Hair follicular keratinocyte (primary cell): ENCODE measurements at places on chromosomes 13 and 19. TPM values are rescaled to one million over a fixed set of nuclear protein-coding genes. Genes with fewer than 3 reads are reported as not detected.

ZFP14 gene
- 0.15 and 0.31 TPM in 2 replicates for total RNA-seq

KLK14 gene
- 0.23 TPM in 1 of 2 replicates, not detected in the other for total RNA-seq

CYP2A6 gene
- total RNA-seq = not detected in 2 replicates

DNAJB1 gene
- 100 and 107 TPM in 2 replicates for total RNA-seq

PNMA8C gene
- not detected in 2 replicates for total RNA-seq

ZNF358 gene
- 13.8 and 22.9 TPM in 2 replicates for total RNA-seq

FFAR1 gene
- not detected in 2 replicates for total RNA-seq

STRN4 gene
- 80.3 and 86.1 TPM in 2 replicates for total RNA-seq

TRPC4 gene
- total RNA-seq = not detected in 2 replicates

RFPL4AL1 gene
- total RNA-seq = not detected in 2 replicates

ATCAY gene
- total RNA-seq = not detected in 2 replicates

CKAP2 gene
- 16.2 and 39.2 TPM in 2 replicates for total RNA-seq

ZNF543 gene
- 4.4 and 4.7 TPM in 2 replicates for total RNA-seq

KHSRP gene
- 121 and 168 TPM in 2 replicates for total RNA-seq

CGB3 gene
- not detected in 2 replicates for total RNA-seq

CCNE1 gene
- 11.6 and 12.4 TPM in 2 replicates for total RNA-seq
